Hematopoietic multipotent progenitor cell (in vitro differentiated cells): ENCODE measurements at places on chromosomes 7 and 10. TPM values are rescaled to one million over a fixed set of nuclear protein-coding genes. Genes with fewer than 3 reads are reported as not detected.

The KLF14 gene
- total RNA-seq: not detected

- DNase-seq: no peak
These were observed 10.2 kb upstream of the IL2RA start for GRCh38 chr10:6072215-6072934.

DNA sequence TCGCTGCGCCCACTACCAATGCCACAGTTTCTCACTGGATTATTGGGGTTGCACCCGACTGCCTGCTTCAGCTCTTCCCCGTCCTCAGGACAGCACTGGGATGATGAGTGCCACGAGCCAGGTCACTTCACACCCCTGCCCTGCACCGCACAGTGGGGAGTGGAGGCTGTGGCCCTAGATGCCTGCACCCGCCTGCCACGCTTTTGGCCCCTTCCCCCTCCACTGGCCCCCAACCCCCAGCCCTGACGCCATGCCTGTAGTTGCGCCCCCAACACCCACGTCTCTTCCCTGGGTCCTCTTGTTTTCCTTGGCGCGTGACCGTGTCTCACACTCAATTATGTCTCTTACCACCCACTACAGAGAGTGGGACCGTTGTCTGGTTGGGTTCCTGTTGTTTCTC lies 134.3 kb downstream of the VIPR2 start:
- DNase-seq: no peak

DNA sequence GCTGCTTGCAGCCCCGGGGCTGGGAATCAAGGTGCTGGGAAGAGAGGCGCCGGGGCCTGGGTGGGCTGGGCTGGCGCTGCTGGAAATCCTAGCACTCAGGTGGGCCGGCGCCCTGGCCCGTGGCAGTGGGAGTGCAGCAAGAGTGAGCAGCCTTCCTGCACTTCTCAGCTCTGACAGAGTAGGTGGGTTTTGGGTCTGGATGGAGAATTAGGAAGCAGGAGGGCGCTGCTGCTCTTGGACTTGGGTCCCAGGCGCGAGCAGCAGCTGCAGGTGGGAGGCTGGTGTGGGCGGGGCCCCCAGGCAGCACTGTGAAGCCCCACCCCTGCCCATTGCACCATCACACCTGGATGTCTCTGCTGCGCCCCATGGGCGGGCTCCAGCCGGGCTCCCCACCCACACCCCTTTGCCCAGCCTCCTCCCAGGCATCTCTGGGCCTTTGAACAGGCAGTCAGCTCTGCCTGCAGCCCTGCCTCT lies 6.0 kb downstream of the BRI3 start:
- no peak for DNase-seq
